Umbilical cord (tissue), 2 donors: ENCODE measurements at places on chromosomes 16 and 17. TPM values are rescaled to one million over a fixed set of nuclear protein-coding genes. Genes with fewer than 3 reads are reported as not detected.

PRKCB gene
- total RNA-seq: 17.8 TPM

IKZF3 gene
- 3.4 TPM for total RNA-seq

RETREG3 gene
- total RNA-seq: 62.4 TPM

MARCHF10 gene
- 0.96 TPM for total RNA-seq

OR1A1 gene
- total RNA-seq: 5.5 TPM

UMOD gene
- 2.6 TPM for total RNA-seq

PROCA1 gene
- 18.1 TPM for total RNA-seq
